Stimulated activated CD4-positive, alpha-beta T cell treated with anti-CD3 and anti-CD28 coated beads, TNF-alpha, amount 100 ng/mL, for 1 hour (primary cell): ENCODE measurements at places on chromosomes 1 and 21.

DNA sequence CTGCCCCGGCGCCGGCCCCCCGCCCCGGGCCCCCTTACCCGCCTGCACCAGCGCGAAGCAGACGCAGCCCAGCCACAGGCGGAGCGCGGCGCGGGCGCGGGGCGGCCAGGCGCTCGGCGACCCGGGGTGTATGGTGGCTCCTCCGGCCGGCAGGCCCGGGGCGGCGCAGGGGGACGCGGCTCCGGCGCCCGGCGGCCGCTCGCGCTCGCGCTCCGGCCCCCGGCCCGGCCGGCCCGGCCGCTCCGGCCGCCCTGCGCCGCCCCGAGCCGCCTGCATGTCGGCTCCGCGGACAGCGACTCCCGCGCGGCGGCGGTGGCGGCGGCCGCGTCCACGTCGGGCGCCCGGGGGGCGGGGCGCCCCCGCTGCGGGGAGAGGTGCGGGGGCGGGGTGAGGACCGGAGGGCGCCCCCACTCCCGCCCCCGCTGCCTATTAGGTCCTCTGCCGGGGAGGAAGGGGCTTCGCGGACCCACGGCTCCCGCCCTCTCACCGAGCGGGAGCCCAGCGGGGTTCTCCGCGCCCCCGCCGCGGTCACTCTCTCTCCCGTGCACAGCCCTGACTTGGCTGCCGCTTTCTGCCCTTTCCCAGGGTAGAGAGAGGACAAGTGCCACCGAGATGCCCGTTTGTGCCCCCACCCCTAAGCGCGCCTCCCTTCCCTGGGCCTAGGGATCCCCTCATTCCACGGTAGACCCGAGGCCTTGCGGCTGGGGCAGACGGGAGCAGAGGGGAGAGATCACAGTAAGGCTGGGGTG is at the start of gene FNDC5:
FNDC5 (minus strand) TSS at position 298 of the 749 bp plus-strand sequence.
- no peak for DNase-seq

GRCh38 chr1:206905295-206906164 is 8.3 kb downstream of the IL24 start:
- no peak for DNase-seq

DNA sequence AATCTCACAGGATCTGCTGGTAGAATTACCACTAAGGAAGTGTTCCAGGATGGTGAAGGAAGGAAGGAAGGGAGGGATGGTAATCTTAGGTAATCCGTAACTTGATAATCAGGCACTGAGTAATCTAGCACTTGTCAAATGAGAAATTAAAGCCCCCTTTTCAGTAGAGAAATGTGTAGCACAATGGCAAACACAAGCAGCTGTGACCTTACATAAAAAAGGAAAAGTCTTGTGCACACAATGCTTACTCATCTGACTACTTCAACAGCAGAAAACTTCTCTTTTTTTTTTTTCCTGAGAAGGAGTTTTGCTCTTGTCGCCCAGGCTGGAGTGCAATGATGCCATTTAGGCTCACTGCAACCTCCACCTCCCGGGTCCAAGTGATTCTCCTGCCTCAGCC is 6.1 kb downstream of the NUP210L start:
- DNase-seq, result no peak

DNA sequence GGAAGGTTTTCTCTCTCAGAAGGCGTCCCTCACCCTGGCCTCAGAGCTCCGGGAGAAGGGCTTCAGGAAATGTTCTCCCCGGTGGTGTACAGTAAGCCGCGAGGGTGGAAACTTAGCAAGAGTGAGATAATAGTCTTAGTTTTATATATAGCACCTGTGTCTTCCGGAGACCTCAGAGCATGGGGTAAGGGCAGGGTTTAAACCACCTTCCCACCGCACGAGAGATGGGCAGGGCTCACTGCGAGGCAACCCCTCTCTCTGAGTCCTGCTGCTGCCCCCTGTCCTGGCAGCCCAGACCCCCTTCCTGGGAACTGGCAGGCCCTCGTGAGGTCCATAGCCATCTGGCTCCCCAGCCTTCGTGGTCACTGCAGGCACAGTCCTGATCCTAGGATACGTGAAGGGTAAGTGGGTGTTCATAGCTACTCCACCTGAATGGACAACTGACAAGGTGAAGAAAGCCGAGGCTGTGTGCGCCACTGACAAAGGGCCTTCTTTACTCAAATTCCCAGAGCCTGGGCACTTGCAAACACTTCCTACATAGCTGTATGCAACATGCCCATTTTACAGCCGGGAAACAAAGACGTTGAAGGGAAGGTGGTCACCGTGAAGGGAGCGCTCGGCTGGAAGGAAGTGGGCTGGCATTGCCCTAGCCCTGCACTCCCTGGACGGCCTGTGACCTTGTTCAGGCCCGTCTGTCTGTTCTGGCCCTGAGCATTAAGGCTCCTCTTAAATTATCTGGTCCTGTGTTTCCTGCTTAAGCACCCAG is 26.9 kb downstream of the ITPKB start:
- no peak for DNase-seq
